Adrenal gland (tissue), 19 donors: ENCODE measurements at places on chromosomes 7 and 10. TPM values are rescaled to one million over a fixed set of nuclear protein-coding genes. Genes with fewer than 3 reads are reported as not detected.

DNA sequence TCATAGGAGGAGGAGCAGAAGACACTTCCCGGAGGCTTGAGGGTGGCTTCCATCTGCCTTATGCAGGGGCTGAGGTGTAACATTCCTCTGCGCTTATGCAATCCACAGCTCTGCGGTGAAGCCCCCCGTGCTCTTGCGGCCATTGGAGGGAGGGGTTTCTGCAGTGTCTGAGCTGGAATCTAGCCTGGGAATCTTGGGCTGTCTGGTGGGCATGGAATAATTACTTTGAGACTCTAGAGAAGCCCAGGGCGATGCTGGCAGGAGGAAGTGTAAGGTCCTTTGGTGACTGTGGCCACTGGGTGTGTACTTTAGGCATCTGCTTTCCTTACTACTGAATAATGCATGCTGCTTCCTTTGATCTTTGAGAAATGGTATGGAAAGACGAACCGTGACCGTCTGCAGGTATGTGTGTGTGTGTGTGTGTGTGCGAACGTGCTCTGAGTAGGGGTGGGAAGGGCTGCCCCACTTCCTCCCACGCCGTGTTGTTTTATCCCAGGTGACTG is 181.0 kb downstream of the PRPF18 start:
- DNase-seq, result no peak

- DNase-seq, result peak; percentile 14
Observed at GRCh38 chr10:43199684-43200537, 61.7 kb downstream of the CSGALNACT2 start.

- peak; percentile 85 for DNase-seq
Observed at GRCh38 chr7:26667514-26668133, 196.8 kb downstream of the SKAP2 start.

- no peak for DNase-seq
Observed at GRCh38 chr7:128867842-128868623, 5.4 kb downstream of the ATP6V1F start.

- DNase-seq, result peak; percentile 26
Observed at GRCh38 chr10:51832652-51833383, 133.4 kb upstream of the CSTF2T start.

- no peak for DNase-seq
Observed at GRCh38 chr7:103446049-103446520, at the start of gene SLC26A5. SLC26A5 (minus strand) TSS chr7:103446207; CDS start chr7:103421514, 24,693 bp downstream.

GRCh38 chr7:130791746-130792145 is 57.7 kb upstream of the KLF14 start:
- DNase-seq, result no peak

The CD36 gene
- total RNA-seq, result 13.4 TPM

DNA sequence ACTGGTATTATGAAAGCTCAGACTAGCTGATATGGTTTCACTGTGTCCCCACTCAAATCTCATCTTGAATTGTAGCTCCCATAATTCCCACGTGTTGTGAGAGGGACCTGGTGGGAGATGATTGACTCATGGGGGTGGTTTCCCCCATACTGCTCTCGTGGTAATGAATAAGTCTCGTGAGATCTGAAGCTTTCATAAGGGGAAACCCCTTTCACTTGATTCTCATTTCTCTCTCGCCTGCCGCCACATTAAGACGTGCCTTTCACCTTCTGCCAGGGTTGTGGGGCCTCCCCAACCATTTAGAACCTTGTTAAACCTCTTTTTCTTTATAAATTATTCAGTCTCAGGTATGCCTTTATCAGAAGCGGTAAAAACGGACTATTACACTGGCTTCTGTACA is 40.3 kb downstream of the COL13A1 start:
- DNase-seq, result no peak

The HOXA11 gene
- 0.31 TPM for total RNA-seq

DNA sequence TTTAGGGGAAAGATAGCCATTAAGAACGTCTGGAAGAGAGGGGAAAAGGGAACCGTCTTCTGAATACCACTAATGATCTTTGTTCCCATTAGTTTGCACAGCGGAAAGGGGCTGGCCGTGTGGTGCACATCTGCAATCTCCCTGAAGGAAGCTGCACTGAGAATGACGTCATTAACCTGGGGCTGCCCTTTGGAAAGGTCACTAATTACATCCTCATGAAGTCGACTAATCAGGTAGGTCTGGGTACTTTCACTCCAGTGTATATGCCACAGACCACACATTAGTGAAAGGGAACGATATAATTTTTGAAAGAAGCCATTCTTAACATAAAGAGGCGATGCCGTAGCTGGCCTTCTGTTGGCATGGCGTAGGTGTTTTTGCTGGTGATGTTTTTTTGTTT is 74.3 kb upstream of the PDCD4 start:
- DNase-seq, result no peak

The HOXA2 gene
- 0.41 TPM for total RNA-seq

The FFAR4 gene
- not detected for total RNA-seq

The ARHGAP22 gene
- 2.4 TPM for total RNA-seq

DNA sequence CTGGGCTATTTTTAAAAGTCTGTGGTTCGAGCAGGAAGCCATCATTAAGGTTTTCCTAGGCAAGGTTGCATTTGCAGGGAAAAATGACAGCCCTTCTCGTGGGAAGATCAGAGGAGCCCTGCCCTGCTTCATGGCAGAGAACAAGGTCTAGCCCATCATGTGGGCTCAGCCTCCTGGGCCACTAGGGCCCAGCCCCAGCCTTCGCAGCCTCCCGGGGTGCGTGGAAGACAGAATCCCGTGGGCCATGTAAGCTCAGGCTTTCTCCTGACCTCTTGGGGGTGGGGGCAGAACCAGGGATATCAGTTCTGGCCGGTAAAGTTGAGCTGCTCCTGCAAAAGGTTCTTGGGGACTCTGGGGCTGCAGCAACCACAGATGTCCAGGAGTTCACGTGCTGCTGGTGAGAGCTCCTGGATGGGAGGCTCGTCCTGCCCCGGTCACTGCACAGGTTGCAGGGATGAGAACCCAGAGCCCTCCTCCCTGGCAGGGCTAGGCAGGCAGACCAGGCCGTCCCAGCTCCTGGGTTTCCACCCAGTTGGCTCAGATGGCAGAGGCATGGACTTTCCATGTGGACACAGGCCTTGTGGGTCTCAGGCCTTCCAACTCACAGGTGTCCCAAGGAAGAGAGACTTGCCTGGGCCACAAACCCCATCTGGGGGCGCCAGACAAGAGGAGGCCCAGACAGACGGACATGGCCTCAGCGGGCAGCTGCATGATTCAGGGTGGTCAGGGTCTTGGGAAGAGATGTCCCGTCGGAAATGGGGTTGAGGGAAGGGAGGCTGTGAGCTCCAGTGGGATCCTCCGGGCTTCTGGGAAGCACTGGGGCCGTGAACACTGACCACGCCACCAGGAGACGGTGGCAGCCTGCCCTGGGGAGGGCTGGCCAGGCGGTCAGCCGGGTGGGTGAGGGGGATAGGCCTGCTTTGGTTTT is 126.2 kb downstream of the NEURL1 start:
- DNase-seq, result no peak

DNA sequence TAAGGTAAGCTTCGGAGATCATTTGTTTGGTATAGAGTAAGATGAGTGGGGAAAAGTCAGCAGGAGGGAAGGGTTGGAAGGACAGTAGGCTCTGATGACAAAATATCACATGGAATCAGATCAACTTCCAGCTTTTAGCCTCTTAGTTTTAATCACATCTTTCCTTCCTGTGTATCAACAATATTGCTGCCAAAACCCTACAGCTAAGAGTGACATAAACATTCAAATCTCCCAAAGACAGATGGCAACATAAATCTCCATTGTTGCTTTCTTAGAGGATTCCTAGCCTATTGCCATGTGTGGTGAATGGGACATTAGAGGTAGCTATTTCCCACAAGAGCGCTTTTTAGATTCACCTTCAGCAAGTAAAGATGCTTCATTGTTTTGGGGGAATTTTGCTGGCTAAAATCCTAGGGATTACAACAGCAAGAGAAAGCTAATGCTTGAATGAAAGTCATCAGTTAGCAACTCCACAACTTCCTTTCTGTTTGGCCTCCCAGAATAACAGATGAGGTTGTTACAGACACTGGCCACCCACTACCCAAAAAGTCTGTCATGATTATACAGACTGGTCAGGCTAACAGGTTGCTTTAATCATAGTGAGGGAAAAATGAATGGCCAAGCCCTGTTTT is 35.2 kb upstream of the FZD1 start:
- no peak for DNase-seq

GRCh38 chr7:22566592-22566991 is 66.6 kb upstream of the STEAP1B start:
- DNase-seq, result no peak
